ENCODE measurements at places on chromosomes 2 and 18. TPM values are rescaled to one million over a fixed set of nuclear protein-coding genes. Genes with fewer than 3 reads are reported as not detected.
A peak's percentile ranks its signal among the peaks of the same experiment; 100 is the strongest.

The APOB gene
- 0.62 TPM for total RNA-seq

The MAP3K19 gene
- 0.78 TPM for total RNA-seq

The PJVK gene
- 5.0 TPM for total RNA-seq

The COX5B gene
- total RNA-seq: 175 TPM

GRCh38 chr2:10382354-10383061, 65.6 kb downstream of the ODC1 start:
- no peak for DNase-seq

- DNase-seq: no peak
Observed at GRCh38 chr2:196421880-196422279, 217.6 kb upstream of the CCDC150 start.

DNA sequence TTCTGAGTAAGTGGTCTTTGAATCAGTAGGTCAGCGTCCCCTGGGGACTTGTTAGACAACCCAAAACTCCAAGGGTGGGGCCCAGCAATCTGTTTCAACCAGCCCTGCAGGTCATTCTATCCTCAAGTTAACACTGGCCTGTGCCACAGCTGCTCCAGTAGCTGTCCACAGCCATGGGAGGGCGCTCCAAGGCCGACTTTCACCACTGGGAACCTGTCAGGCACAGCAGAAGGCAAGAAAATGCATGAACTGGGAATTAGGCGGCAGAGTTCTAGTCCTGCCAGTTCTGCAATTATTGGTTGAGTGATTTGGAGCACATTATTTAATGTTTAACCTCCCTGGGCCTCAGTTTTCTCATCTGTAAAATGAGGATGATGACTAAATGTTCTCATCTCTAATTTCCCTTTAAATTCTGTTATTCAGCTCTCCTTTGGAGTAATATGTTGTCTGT, 17.4 kb upstream of the MRPL33 start:
- peak; percentile 22 for DNase-seq

- no peak for DNase-seq
Observed at GRCh38 chr2:64751286-64752260, 97.9 kb upstream of the SERTAD2 start.

DNA sequence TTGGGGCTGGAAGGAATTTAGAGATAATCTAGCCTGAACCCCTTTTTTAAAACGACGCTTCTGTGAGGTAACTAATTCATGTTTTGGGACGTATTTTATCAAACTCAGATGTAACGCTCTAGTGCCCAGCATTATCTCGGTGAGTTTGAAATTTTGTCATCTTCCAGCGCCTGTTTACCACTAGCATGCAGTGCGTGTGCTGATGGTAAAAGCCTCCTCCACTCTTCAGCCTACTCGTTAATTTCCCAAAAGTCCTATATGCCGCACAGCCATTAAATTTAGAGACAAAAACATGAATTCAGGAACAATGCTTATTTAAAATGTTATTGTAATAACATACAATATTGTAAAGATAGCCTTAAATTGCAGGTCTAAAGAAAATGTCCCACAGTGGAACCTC, 2.8 kb downstream of the ZCCHC2 start:
- DNase-seq: no peak

DNA sequence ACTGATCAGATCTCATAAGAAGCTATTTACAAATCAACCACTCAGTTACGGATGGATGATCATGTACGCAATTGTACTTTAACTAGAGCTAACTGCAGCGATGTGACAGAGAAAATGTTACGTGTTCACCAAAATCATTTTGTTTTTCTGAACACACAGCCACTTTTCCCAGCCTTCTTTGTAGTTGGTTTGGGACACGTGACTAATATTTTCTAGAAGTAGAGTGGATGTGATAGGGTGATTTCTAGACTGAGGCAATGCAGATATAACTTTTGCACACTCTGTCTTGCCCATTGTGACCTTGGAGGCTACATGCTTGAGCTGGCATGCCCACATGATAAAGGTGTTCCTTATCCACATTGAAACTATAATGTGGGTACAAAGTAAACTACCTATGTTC, 9.9 kb upstream of the SLC9A4 start:
- no peak for DNase-seq

All from occipital lobe (tissue), 3 donors.